MCF 10A (cell line): ENCODE measurements at places on chromosomes 12 and 14. TPM values are rescaled to one million over a fixed set of nuclear protein-coding genes. Genes with fewer than 3 reads are reported as not detected.
A peak's percentile ranks its signal among the peaks of the same experiment; 100 is the strongest.

DNA sequence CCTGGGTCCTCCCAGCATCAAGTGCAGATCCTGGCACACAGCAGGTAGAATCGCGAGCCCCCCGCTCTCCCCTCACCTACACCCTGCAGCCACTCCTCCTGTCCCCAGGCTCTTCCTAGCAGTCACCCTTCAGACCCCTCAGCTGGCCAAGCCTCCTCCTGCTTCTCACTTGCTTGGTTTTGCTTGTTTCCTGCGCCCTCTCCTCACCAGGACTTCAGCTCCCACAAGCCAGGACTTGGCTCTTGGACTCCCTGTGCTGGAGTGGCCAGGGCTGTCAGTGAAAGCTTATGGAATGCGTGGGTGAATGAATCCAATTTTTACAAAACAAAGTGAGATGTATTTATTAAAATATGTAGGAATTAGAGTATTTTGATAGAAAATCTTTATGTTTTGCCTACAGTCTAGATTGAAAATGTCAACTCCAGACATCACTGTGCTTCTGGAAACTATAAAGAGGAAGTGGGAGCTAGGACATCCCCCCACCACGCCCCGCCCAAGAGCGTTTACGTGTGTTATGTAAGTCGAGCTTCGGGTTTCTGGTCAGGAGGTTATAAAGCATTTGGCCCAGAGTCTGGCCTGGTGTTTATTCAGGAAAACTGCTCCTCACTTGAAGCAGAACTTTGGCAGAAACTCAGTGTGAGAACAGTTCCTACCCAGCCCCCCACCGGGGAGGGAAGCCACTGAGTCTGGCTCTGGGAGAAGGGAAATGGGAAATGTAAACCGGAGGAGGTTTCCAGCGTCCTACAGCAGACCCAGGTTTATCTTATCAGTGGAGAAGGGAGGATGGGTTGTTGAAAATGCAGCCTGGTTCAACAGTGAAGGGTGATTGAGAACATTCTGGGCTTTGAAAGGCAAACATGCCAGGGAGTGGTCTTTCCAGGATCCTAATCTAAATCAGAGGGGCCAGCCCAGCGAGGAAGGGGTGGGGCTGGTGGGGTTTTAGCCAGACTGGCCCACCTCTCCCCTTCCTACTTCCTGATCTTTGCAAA is 8.8 kb downstream of the ALDH2 start:
- no peaks in the 10 kb centered on the region for H3K36me3 ChIP-seq
- H3K4me1 ChIP-seq: peaks cover 24% of the 10 kb centered on the region
- peak; percentile 89 for DNase-seq
- peak overlapping the region; percentile 63 for H3K4me3 ChIP-seq
- no peaks in the 10 kb centered on the region for H3K27me3 ChIP-seq

GRCh38 chr14:71487941-71488340 is 444.3 kb upstream of the RGS6 start:
- no peaks in the 10 kb centered on the region for H3K27me3 ChIP-seq
- no peaks in the 10 kb centered on the region for H3K36me3 ChIP-seq
- no peak overlapping the region for H3K27ac ChIP-seq
- H3K4me3 ChIP-seq: no peak overlapping the region

DNA sequence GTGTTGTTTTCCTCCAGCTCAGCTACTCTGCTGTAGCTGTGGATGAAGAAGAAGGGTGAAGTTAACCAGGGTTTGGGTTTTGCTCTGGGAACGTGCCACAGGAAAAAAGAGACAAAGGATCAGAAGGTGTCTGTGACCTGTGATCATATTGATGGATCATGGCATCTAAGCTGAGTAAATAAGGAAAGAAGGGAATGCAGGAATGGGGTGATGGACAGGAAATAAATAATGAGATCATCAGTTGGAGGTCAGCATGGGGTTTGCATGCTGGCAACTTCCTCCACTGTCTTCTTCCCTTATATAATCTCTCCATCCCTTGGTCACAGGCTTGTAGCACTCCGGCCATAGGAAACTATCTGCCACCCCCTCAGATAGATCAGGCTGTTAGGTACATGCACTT is 430.3 kb upstream of the PDE3A start:
- no peak overlapping the region for H3K27ac ChIP-seq
- H3K36me3 ChIP-seq: no peaks in the 10 kb centered on the region
- no peak overlapping the region for H3K4me3 ChIP-seq
- no peak for DNase-seq
- H3K27me3 ChIP-seq: peaks cover 37% of the 10 kb centered on the region

The SLC25A21 gene
- total RNA-seq: 1.1 and 1.4 TPM in 2 replicates
